Thoracic aorta (tissue), 2 donors: ENCODE measurements at places on chromosomes 13 and 19. TPM values are rescaled to one million over a fixed set of nuclear protein-coding genes. Genes with fewer than 3 reads are reported as not detected.

GRCh38 chr13:31530922-31531321 lies 208.4 kb upstream of the RXFP2 start:
- H3K4me1 ChIP-seq: no peaks in the 10 kb centered on the region
- DNase-seq: no peak
- no peak overlapping the region for H3K27ac ChIP-seq
- H3K36me3 ChIP-seq: no peaks in the 10 kb centered on the region
- no peaks in the 10 kb centered on the region for H3K27me3 ChIP-seq

- H3K4me1 ChIP-seq: peaks cover 12% of the 10 kb centered on the region
- H3K4me3 ChIP-seq: no peak overlapping the region
- no peak for DNase-seq
- no peaks in the 10 kb centered on the region for H3K27me3 ChIP-seq
These were observed 16.7 kb downstream of the KLF5 start for GRCh38 chr13:73075546-73075945.

- no peaks in the 10 kb centered on the region for H3K36me3 ChIP-seq
- DNase-seq: no peak
- no peak overlapping the region for H3K27ac ChIP-seq
These were observed 127.9 kb downstream of the DLEU7 start for GRCh38 chr13:50715402-50716146.

Gene HDGFL2
- total RNA-seq: 22.7 TPM

Gene TGFB1
- total RNA-seq: 55.1 TPM

DNA sequence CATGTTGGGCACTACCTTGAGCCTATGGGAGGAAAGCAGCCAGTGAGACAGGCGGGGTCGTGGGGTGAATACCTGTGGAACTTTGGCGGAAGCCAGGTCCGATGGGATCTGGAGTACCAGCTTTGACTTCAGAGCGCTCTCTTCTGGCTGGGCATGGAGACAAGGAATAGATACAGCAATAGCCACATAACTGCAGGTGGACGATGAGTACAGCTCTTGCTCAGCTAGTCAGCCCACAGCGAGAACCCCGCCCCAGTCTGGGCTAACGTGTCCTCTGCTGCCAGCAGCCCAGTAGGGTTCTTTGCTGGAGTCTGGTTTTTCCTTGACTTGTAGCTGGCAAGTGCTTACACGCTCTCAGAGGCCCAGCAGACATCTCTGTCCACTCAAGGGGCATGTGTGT lies 83.4 kb downstream of the SIPA1L3 start:
- H3K4me1 ChIP-seq: no peaks in the 10 kb centered on the region
- H3K27ac ChIP-seq: no peak overlapping the region
- no peaks in the 10 kb centered on the region for H3K27me3 ChIP-seq
- H3K36me3 ChIP-seq: no peaks in the 10 kb centered on the region
- no peak for DNase-seq
- no peak overlapping the region for H3K4me3 ChIP-seq

Gene ADAMTSL5
- 22.2 TPM for total RNA-seq

GRCh38 chr13:33742321-33742720 lies 75.6 kb upstream of the RFC3 start:
- H3K27me3 ChIP-seq: no peaks in the 10 kb centered on the region
- H3K27ac ChIP-seq: no peak overlapping the region
- H3K4me1 ChIP-seq: peaks cover 7% of the 10 kb centered on the region

Gene SHANK1
- 1.6 TPM for total RNA-seq

DNA sequence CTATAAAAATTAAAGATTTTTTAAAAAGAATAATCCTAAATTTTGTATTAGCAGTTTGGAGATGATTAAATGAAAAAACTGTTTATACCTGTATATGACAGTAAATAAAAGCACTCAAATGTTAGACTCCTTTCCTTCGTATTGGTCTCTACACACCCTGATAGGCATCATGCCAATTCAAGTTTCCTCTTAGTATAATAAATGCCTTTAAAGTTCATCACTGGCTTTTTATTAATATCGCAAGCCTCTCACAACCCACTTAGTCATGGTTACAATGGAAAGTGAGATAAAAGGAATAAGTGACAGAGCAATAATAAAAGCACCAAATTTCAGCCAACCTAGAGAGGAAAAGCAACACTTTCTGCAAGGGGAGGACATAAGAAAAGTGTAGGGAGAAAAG lies 102.2 kb downstream of the PIBF1 start:
- H3K4me1 ChIP-seq: peaks cover 8% of the 10 kb centered on the region
- no peaks in the 10 kb centered on the region for H3K27me3 ChIP-seq
- no peak for DNase-seq
- no peak overlapping the region for H3K4me3 ChIP-seq
- H3K36me3 ChIP-seq: no peaks in the 10 kb centered on the region

Gene PLIN4
- 3.4 TPM for total RNA-seq

Gene ZNF471
- total RNA-seq: 6.2 TPM

- no peak for DNase-seq
- H3K27me3 ChIP-seq: no peaks in the 10 kb centered on the region
- no peak overlapping the region for H3K4me3 ChIP-seq
- H3K27ac ChIP-seq: peak overlapping the region; percentile 99
- peaks cover 69% of the 10 kb centered on the region for H3K4me1 ChIP-seq
These were observed 1.9 kb upstream of the FAM174C start for GRCh38 chr19:1273263-1274041.

- peak overlapping the region; percentile 95 for H3K27ac ChIP-seq
- DNase-seq: no peak
- no peaks in the 10 kb centered on the region for H3K36me3 ChIP-seq
- H3K4me3 ChIP-seq: peak overlapping the region; percentile 76
These were observed 752 bp downstream of the ZMYM5 start for GRCh38 chr13:19862481-19863313.

DNA sequence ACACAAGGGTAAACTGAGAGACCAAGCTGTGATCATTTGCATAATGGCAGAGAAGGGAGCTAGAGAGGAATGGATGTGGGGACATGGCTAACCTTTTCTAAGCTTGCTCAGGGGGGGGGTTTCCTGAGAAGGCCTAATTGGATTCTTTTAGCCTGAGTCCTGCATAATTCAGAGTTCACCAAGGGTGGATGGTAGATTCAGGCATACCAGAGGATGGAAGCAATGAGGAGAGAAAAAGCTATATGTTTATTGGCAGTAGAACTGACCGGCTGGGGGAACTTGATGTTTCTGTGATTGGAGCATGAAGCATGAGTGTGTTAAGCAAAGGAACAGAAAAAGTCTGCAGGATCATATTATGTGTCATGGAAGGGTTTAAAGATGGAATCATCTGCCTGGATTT lies 65.9 kb upstream of the KLF12 start:
- no peak for DNase-seq
- H3K27ac ChIP-seq: no peak overlapping the region
- H3K4me3 ChIP-seq: no peak overlapping the region

DNA sequence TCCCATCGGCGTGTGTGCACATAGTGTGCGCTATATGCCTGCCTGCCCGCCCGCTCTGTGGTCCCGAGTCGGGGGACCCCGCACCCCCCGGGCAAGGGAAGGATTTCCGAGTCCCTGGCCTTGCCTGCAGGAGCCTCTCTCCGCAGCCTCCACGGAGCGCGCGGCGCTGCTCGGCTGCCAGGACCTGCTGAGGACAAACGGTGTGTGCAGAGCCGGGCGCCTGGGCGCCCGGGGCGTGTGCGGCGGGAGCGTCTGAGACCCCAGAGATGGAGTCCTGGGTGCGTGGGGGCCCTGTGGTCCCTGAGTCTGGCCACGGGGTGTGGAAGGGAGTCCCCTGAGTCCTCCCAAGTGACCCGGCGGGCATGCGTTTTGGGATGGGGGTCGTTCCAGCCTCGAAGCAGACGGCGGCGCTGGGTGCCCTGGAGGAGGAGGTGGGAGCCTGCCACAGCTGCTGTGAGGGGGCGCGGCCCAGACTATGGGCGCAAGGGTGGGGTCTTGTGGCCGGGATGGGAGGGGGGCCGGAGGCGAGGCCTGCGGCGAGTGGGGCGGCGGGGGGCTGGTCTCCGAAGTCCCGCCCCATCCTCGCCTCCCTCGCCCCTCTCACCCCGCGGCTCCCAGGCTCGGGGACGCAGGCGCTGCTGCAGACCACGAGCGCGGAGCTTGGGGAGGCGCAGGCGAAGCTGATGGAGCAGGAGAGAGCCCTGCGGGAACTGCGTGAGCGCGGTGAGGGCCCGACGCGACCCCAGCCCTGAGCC lies 25.3 kb downstream of the CLEC4M start:
- H3K27me3 ChIP-seq: no peaks in the 10 kb centered on the region
- no peak for DNase-seq
- no peak overlapping the region for H3K4me3 ChIP-seq
- no peak overlapping the region for H3K27ac ChIP-seq
- no peaks in the 10 kb centered on the region for H3K4me1 ChIP-seq
- H3K36me3 ChIP-seq: no peaks in the 10 kb centered on the region

Gene PABPC3
- total RNA-seq: not detected
